Cortex of kidney (tissue), 1 donor: ENCODE measurements at places on chromosomes 4 and X.

DNA sequence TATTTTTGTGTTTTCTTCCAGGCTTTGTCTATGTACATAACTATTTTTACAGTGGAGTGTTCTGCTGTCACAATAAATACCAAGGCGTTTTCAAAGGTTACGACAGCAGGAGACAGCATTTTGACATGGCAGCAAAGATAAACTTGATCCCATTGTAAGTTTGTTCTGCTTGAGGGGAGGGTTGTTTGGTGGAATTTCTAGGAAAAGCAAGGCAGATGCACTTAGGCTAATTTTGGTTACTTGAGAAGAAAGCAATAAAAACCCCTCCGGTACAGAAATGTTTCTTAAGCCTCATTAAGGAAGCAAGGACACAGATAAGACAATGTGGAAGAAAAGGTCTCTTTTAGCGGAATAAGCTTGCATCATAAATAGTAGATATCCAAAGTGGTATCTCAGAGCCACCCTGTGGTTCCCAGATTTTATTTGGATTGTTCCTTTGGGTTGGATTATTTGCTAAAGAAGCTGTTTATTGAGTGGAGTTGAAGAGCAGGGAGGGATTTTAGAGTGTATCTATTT is 54.3 kb downstream of the CLCN5 start:
- no peak for DNase-seq

GRCh38 chr4:59973492-59973891 is 1226.6 kb upstream of the ADGRL3 start:
- DNase-seq = no peak

GRCh38 chrX:10235851-10236250 is 79.1 kb downstream of the CLCN4 start:
- no peak for DNase-seq

DNA sequence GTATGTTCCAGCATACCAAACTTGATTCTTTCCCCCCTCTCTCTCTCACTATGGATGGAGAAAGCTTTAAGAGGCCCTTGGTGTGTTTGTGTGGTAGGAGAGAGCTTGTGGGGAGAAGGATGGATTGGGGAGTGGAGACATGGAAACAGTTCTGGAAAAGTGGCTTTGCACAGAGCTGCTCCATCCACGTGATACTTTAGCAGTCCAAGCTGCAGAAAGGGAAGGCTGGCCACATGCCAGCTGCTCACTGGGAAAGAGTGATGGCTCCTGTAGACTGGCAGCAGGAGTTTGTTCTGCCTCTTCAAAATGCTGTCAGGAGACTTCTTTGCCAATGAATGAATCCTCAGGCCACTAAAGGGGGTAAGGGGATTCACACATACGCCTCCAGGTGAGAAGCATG is 21.7 kb upstream of the SEC24B start:
- DNase-seq = no peak

DNA sequence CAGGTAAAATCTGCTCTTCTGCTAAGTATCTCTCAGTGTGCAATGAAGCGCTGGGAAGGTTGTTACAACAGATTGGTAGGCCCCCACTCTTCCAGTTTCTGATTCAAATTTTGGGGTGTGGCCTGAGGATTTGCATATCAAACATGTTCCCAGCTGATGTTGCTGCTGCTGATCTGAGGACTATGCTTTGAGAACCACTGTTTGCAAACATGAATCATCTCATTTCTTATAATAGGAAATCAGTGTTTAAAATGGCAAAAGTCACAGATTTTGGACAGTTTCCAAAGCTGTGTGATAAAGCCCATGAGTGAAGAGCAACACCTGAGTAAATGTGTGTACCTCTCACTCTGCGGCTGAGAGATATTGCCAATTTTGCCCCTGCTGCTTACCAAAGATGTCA is 36.2 kb upstream of the NDNF start:
- DNase-seq = no peak

DNA sequence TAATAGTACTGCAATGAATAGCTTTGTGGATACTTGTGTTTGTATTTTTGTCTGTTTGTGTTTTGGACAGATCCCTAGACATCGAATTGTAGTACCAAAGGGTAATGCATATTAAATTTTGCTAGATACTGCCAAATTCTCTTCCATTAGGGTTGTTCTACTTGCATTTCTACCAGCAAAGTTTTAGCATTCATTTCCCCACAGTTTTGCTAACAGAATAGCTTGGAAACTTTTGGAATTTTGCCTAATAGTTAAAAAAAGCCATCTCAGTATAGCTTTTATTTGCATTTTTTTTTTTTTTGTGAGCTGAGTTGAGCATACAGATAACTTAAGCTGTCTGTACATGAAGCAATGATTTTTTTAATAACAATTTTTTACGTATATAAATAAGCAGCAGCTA is 1084.9 kb downstream of the ADGRL3 start:
- DNase-seq = no peak

DNA sequence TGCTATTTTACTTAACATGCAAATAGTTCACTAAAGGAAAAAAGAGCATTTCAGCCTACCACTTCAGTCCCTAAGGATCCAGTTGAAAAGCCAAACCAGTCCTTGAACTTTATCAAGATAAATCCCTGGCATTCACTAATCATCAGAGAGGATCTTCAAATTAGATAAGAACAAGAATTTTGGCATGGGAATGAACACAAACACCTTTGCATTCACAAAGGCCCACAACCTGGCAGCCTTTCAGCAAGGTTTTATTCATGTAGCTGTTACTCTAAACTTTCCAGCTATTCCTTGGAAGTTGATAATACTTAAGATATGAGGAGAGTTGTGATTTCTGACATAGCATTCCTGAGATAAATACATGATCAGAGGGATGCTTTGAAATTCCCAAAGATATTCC is 193.4 kb downstream of the LRBA start:
- DNase-seq = no peak

DNA sequence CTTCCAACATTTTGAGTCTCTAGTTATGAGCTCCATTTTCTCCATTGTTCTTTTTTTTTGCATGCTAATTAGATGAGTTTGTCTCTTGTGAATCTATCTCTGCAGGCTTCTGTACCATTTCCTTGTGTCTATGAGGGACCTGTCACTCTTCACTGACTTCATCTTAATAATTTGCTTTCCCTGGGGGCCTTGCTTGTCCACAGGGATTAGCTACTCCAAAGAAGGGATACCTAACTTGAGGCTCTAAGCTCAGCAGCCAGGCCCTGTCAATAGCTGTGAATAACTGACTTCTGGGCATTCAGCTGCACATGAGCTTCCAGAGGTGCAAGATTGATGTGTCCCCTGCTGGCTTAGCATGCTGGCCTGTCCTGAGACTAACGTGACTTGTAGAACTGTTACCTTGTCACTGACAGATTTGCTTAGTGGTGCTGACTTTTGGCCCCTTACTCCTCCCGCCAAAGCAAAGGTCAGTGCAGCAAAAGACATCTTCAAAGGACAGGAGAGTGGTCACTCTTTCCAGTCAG is 124.6 kb downstream of the AFF2 start:
- DNase-seq = no peak
